ENCODE measurements at places on chromosomes 3 and 15.
A peak's percentile ranks its signal among the peaks of the same experiment; 100 is the strongest.

- DNase-seq = no peak
These were observed 176.7 kb upstream of the PDZRN3 start for GRCh38 chr3:73801444-73801843.

DNA sequence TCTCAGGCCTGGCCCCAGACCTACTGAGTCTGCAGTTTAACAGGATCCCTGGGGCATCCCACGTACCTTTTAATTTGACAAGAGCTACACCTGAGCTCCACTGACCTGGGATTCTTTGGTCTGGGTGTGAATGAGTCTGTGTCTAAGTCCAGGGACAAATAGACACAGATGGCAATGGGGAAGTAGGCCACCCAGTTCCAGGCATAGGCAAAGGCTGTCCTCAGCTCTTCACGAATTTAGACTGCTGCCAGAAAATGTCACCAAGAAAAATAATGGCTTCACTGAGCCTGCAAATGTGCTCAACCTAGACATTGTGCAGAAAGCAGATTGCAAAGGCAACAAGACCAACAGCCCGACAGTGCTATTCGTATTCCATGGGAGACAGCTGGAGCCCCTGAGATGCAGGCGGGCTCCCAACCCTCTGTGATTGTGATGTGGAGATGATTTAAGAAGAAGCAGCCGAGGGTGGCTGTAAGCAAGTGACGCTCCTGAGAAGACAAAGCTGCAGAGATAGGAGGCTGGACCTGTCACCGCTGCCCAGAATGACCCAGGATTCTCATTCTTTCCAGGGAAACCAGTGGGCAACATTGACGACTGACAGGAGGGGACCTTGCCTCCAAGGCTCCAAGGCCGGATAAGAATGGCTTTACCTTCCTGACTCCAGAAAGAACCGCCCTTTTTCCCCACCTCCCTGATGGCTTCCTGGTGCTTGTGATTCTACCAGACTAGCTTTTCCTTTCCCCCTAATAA is 39.8 kb upstream of the IREB2 start:
- no peak for DNase-seq

DNA sequence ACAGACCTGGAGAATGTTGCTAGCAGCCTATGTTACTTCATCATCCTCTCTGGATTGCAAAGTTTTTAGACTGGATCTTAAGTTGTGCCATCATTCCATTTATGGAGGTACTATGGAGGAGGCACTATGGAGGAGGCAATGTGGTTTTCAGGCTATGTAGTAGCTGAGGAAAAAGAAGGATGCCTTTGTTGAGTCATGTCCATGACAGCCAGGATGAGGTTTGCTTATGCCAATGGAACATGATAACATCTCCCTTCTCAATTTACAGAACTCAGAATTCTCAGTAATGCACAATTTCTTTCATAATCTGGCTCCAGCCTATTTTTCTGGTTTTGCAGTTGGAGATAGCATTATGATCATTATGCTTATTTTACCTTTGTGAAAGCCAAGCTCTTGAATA is 65.9 kb upstream of the TMEM108 start:
- DNase-seq = no peak

- no peak for DNase-seq
These were observed 21.4 kb upstream of the PRTG start for GRCh38 chr15:55764398-55764797.

GRCh38 chr3:43074482-43074881 is 31.4 kb downstream of the POMGNT2 start:
- no peak for DNase-seq

- peak; percentile 29 for DNase-seq
These were observed 1.0 kb downstream of the C15orf61 start for GRCh38 chr15:67521783-67522568.

DNA sequence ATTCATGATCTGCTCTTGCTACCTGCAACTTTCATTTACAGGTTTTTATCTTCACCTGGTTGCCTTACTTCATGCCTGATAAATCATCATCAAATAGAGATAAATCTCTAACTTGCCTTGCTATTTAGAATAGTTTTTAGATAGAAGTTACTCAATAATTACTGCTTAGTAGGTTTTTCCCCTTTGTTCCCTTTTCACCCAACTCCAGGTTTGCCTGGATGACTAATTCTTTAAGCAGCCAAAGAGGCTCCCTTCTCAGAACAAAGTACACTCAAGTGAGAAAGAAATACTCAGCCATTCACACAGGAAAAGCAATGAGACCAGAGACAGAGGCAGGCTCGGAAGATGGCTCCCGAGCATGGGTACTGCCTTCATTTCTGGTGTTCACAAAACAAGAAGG is 268.1 kb upstream of the CRBN start:
- DNase-seq = no peak

DNA sequence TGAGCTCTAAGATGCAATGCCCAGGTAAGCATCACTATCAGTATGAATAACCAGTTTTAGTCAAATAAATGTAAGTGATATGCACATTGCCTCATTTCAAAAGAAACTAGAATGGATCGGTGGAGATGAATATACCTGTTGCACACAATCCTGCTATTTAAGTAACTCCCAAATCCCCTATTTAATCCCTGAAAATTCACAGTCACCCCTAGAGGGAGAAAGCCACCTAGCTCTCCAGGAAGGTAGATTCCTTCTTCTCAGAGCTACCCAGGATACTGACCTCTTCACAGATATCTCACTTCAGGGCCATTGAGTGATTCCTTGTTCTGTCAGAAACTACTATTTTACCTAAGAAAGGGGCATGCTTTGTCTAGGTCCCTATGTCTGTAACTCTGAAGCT is 11.7 kb downstream of the LSAMP start:
- DNase-seq = no peak

Measured in stimulated activated naive CD4-positive, alpha-beta T cell treated with Interleukin-2 at 50 U/mL for 16 hours (primary cell).